Endodermal cell (in vitro differentiated cells): ENCODE measurements at places on chromosomes 7 and 10. TPM values are rescaled to one million over a fixed set of nuclear protein-coding genes. Genes with fewer than 3 reads are reported as not detected.

Gene ADAM12
- 0.14 and 0.46 TPM in 2 replicates for total RNA-seq

Gene ERVW-1
- 1.6 and 2.2 TPM in 2 replicates for total RNA-seq

GRCh38 chr10:48417374-48417773, 110.9 kb downstream of the MAPK8 start:
- DNase-seq: no peak

DNA sequence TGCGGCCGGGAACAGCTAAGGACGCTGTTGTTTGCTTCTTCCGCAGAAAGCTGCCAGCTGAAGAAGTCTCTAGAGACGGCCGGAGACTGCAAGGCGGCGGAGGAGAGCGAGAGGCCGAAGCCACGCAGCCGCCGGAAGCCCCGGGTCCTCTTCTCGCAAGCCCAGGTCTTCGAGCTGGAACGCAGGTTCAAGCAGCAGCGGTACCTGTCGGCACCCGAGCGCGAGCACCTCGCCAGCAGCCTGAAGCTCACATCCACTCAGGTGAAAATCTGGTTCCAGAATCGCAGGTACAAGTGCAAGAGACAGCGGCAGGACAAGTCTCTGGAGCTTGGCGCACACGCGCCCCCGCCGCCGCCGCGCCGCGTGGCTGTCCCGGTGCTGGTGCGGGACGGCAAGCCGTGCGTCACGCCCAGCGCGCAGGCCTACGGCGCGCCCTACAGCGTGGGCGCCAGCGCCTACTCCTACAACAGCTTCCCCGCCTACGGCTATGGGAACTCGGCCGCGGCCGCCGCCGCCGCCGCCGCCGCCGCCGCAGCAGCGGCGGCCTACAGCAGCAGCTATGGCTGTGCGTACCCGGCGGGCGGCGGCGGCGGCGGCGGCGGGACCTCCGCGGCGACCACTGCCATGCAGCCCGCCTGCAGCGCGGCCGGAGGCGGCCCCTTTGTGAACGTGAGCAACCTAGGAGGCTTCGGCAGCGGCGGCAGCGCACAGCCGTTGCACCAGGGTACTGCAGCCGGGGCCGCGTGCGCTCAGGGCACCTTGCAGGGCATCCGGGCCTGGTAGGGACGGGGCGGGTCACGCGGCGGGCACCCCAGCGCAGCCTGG, 2.4 kb downstream of the NKX2-3 start:
- peak; percentile 84 for DNase-seq

Gene ADRB1
- total RNA-seq: not detected in 2 replicates

Gene SVOPL
- 0.95 to 1.2 TPM (median 1.1 TPM) in 3 replicates for total RNA-seq

DNA sequence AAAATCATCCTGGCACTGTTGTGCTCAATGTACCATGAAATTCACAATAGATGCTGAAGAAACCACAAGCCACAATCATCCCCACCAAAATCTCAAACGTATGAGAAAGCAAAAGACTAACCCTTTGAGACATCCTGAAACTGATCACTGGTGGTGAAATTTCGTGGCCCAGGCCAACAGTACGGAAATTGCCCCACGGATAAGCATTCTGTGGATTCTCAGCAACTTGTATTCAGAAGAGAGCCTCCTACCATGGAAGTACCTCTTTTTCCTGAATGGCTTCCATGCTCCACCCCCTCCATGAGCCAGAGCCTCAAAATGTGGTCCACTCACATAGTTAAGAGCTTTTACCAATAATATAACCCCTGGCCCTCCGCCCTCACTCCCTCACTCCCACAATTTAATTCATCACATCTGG, 163.9 kb upstream of the AUTS2 start:
- no peak for DNase-seq

DNA sequence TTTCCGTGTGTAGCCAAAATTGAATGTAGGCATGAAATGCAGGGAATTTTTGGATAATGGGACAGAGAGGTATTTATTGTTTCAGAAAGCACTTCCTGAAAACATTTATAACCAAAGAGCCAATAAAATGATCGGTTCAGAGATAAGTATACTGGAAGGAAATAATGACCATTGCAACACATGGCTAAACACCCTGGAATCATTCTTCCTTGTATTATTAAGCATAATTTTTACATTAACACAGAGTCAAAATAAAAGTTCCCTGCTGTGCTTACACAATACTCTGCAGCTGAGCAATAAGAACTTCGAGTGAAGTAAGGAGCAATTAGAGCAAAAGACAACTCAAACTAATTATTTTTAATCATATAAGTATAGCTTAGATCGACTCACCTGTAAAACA, 648.3 kb downstream of the TNS3 start:
- no peak for DNase-seq

Gene CCDC172
- total RNA-seq: 0.37 TPM in 1 of 2 replicates, not detected in the other

Gene RADIL
- total RNA-seq: 27.0 to 42.2 TPM (median 34.9 TPM) in 3 replicates

DNA sequence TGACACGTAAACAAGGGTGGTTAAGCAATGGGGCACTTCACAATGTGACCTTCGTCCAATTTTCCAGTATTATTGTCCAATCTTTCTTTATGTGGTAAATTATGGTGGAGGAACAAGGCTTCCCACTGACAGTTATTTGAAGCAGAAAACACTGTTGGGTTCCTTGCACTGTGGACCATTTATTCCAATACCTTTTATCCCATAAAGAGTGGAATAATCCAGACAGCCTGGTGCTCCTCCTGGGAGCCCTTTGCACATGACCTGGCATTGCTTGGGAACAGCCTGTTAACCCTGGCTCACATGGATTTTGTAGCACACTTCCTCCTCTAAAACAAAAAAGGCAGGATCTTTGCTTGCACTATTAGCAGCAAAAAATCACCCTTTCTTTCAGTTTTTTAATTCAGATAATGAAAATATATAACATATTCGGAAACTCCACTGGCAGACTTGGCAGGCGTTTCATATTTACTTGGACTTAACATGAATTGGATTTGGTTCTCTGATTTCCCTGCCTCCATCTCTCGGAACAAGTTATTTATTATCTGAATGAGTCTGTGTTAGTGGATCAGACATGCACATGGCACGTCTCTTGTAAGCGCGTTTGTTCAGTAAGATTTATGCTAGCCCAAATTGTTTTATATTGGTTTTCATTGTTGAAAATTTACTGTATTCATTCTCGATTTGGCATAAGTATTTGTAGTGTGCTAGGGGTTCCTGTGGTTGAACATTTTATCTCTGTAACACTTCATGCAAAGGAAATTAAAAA, 59.3 kb downstream of the BMPER start:
- DNase-seq: no peak

Gene SYT15
- total RNA-seq: 0.63 and 1.3 TPM in 2 replicates

- DNase-seq: peak; percentile 29
Observed at GRCh38 chr10:47376522-47377220, 7.4 kb downstream of the ZNF488 start.

Gene ACTL6B
- total RNA-seq: not detected in 3 replicates

GRCh38 chr7:90736968-90737939, 141.1 kb downstream of the CDK14 start:
- DNase-seq: no peak

DNA sequence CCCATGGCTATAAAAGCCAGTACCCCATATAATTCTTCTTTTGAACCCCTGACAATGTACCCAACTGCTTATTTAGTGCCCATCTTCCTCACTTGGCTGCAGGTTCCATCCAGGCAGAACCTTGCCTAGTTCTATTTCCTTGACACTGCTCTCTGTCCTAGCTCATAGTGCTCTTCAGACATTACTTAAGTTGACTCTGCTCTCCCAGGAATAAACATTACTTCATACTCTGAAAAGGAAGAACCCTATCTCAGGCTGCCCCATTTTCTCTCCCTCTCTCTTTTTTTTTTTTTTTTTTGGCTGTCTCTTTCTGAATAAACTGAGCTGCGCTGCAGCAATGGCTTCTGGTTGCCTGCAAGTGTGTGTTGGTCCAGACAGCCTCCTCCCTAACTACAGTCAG, 21.0 kb downstream of the ACTA2 start:
- no peak for DNase-seq

GRCh38 chr7:127250312-127251035, 2.3 kb downstream of the GRM8 start:
- no peak for DNase-seq

DNA sequence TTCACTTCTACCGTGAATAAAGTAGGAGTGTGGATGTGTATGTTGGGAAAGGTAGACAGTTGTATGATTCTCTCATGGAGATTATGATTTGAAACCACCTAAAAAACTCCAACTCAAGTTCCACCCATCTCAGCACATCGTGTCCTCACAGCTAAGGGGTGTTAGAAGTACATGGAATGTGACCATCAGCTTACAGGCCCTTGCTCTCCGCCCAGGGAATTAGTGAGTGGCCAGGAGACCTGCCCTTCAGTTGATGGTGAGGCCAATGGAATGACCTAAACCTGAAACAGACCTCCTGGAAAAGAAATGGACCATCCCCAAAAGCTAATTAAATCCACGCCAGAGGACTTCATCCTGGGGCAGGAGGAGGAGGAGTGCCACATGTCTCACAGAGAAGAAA, 2.1 kb upstream of the WNT2 start:
- peak; percentile 78 for DNase-seq

- no peak for DNase-seq
Observed at GRCh38 chr7:105218939-105219770, 169.6 kb downstream of the SRPK2 start.

GRCh38 chr10:45375716-45376231, 1.8 kb downstream of the ALOX5 start:
- DNase-seq: peak; percentile 24

DNA sequence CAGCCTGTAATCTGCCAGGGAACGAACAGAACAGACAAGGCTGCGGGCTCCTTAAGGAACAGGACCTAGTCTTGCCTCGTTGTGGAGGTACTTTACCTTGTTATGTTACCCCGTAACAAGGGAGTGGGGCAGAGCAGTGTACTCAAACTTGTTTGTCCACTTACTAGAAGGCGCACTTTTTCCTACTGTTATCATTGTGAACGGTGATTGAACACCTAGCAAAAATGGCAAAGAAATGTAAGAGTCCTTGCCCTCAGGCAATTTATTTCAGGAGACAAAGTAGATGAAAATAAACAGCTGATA, 620 bp upstream of the IMPDH1 start:
- no peak for DNase-seq

- DNase-seq: no peak
Observed at GRCh38 chr7:159067576-159068487, 76.8 kb downstream of the VIPR2 start.

Gene THNSL1
- 6.8 and 7.2 TPM in 2 replicates for total RNA-seq

Gene GUSB
- total RNA-seq: 50.9 and 54.5 TPM in 2 replicates

- peak; percentile 14 for DNase-seq
Observed at GRCh38 chr10:93475227-93475626, 6.9 kb downstream of the MYOF start.

DNA sequence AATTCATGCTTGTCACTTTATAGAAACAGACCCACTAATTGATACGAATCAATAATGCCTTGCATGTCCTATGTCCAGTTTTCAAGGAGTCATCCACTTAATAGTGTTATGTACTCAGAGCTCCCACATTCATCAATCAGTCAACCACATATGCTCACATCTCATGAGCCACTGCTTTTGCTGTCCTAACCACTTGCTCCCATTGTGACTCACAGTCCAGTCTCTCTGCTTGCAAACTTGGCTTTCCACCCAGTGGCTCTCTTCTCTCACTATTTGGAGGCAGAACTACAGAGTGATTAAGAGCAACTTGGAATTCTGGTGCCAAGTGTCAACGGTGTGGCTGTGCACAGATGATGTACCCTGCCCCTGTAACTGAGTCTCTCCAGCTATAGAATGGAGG, 166.0 kb downstream of the SNX13 start:
- no peak for DNase-seq

- no peak for DNase-seq
Observed at GRCh38 chr7:30896036-30896435, 15.6 kb upstream of the AQP1 start.

DNA sequence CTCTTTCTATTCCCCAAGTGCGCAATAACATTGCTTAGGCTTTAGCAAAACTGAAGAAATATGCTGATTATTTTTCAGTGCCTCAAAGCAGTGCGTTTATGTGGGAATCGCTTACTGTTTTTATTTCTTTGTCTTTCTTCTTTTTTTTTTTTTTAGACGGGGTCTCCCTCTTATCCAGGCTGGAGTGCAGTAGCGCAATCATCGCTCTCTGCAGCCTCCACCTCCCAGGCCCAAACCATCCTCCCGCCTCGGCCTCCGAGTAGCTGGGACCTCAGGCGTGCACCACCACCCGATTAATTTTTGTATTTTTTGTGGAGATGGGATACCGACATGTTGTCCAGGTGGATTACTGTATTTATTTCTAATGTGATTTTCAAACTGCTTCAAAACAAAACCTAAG, 1.2 kb downstream of the DENND10 start:
- DNase-seq: no peak

GRCh38 chr10:77377034-77377433, 260.6 kb downstream of the KCNMA1 start:
- DNase-seq: no peak

DNA sequence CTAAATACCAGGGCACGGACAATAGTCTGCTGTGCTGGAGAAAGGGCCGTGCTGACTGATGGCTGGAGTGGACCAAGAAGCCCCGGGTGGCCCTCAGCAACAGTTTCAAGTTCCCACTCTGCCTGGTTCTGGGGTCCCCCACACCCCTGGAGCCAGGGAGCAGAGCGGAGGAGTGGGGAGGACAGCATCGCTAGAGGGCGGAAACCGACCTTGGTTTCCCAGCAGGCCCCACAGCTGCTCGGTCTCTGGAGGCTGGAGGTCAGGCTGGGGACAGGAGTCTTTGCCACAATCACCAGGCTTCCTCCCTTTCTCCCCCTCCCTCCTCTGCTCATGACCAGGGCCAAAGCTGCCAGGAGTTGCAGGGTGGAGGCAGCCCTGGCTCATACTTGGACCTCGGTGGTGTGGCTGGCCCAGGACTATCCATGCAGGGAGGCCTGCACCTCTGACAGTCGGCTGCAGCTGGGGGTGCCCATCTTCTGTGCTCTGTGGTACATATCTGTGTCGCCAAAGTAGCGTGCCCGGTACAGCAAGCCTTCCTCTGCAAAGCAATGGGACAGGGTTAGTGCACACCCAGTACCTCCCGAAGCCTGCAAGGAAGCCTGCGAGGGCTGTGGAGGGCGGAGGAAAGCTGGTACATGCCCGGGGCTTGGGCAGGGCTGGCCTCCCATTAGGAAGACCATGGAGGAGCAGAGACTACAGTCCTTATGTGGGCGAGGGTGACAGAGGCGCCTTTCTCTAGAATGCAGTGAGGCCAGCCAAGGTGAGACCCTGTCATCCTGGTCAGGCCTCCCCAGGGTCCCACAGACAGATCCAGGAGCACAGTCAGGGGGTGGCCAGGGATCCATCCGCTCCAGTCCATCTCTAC, 19.1 kb downstream of the DNAJB12 start:
- peak; percentile 36 for DNase-seq

- DNase-seq: no peak
Observed at GRCh38 chr7:155746188-155746587, 66.1 kb downstream of the SHH start.

Gene TMEM273
- total RNA-seq: not detected in 2 replicates

Gene C10orf67
- total RNA-seq: not detected in 3 replicates

DNA sequence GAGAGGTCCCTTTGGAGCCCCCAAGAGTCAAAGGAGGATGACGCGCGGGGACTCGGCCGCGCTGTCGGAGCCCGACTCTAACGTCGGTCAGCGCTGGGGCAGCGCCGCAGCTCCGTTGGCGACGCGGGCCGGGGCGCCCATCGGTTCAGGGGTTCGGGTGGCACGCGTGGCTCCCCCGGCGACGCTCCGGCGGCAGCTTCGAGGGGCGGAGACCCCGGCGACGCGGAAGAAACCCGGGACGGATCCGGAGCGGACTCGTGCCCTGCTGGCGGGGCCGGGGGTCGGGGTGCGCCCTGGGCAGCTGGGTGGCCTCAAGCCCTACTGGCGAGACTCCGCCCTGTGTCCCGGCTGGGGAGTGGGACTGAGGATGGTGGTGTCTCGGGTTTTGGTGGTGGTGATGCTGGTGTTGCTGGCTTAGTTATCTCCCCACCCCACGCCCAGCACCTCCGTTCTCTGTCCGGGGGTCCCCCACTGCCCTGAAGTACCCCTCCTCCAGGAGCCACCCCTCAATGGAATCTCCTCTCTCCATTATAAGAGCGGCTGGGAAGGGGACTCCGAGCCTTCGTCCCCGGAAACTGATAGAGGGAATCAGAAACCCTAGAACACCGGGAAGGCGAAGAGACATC, at the start of gene NAT16:
Gene NAT16 (minus strand): TSS at position 164 of the 626 bp plus-strand sequence. CDS start 5,486 bp downstream, outside the sequence.
- peak; percentile 67 for DNase-seq
